ENCODE measurements at places on chromosomes 3 and 15.

DNA sequence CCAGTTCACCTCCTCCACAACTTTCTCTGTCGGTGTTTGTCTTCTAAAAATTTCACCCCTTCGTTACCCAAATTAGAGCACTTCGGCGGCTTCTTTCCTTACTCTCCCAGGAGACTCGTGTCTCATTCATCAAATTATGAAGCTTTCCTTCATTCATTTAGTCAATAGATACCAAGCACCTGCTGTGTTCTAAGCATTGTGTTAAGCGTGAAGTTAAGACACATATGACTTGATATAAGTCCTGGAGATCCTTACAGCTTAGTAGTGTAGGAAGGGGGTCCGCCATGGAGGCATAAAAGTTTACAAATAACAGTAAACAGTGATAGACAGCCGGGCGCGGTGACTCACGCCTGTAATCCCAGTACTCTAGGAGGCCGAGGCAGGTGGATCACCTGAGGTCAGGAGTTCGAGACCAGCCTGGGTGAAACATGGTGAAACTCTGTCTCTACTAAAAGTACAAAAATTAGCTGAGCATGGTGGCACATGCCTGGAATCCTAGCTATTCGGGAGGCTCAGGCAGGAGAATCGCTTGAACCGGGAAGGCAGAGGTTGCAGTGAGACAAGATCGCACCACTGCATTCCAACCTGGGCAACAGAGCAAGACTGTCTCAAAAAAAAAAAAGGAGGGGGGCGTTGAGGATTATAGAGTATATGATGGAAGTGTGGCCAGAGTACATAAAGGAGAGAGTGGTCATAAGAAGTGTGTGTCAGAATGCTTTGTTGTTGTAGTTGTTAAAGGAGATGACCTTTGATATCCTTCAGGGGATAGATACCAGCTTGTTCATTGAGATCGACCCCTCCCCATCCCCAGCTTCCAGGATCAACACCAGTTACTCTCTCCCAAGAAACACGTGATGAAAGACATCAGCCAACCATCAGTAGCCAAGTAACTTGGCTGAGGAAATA, 744 bp upstream of the CCDC32 start:
- DNase-seq, result no peak

GRCh38 chr15:45087513-45087912, 26.5 kb downstream of the DUOX2 start:
- DNase-seq, result no peak

GRCh38 chr3:80331494-80332170, 563.8 kb upstream of the ROBO1 start:
- no peak for DNase-seq

- no peak for DNase-seq
Measured at GRCh38 chr15:85045615-85046014, 64.0 kb downstream of the PDE8A start.

GRCh38 chr3:178522200-178523052, 13.8 kb upstream of the KCNMB2 start:
- DNase-seq, result no peak

GRCh38 chr3:127710155-127710941, 37.6 kb downstream of the ABTB1 start:
- no peak for DNase-seq

GRCh38 chr3:106345353-106346027, 476.7 kb upstream of the CBLB start:
- DNase-seq, result no peak

Measured in stimulated activated CD4-positive, alpha-beta T cell treated with anti-CD3 and anti-CD28 coated beads, Interleukin-12 subunit alpha, Interleukin-12 subunit beta, amount 100 ng/mL, for 4 hours (primary cell).